ENCODE measurements at places on chromosomes 6 and 20.

DNA sequence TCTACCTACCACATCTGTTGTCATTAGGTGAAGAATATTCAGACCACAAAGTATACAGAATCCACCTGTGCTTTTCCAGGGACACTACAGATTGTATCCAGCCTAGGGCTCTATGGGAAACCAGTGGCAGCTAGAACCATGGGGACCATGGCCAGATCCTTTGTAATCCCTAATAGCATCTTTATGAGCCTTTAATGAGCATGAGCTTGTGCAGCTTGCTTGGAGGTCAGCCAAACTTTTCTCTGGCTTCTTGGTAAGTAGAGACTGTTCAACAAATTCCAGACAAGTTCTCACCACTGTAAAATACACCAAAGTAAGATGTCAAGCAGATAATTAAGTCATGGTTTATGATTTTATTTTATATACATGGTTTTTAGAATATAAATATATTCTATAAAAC, 301.6 kb upstream of the ADGRB3 start:
- DNase-seq: no peak

GRCh38 chr6:139364302-139364981, 10.0 kb downstream of the CITED2 start:
- DNase-seq: no peak

- no peak for DNase-seq
These were observed 112.6 kb downstream of the CDYL start for GRCh38 chr6:4888841-4889240.

DNA sequence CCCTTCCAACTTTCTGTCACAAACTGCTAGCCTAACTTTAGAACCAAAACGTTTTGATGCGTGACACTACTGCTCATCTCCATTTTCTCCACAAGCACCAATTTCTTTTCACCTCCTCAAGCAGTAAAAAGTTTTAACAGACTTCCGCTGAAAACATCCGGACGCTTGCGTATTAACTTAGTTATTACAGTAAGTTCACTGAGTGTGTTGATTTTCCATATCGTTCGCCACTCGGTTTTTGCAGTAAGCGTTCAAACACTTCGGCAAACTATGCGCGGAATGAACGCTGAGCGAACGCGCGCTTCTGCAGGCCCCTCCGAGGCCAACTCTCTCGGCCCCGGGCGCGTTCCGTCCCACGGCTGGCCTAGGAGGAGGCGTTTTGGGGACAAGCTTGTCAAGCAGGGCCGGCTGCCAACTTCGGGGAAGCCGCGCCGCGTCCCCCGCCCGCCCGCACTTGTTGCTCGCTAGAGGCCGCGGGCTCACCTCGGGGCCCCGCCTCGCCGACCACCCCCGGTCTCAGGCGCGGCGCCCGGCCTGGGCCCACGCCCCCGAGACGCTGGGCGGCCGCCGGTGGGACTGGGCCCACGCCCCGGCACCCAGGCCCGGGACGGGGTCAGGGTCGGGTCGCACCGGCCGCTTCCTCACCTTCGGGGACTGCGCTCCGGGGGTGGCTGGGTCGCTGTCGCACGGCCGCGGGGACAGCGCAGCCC, 945 bp downstream of the PHF10 start:
- peak; percentile 33 for DNase-seq

DNA sequence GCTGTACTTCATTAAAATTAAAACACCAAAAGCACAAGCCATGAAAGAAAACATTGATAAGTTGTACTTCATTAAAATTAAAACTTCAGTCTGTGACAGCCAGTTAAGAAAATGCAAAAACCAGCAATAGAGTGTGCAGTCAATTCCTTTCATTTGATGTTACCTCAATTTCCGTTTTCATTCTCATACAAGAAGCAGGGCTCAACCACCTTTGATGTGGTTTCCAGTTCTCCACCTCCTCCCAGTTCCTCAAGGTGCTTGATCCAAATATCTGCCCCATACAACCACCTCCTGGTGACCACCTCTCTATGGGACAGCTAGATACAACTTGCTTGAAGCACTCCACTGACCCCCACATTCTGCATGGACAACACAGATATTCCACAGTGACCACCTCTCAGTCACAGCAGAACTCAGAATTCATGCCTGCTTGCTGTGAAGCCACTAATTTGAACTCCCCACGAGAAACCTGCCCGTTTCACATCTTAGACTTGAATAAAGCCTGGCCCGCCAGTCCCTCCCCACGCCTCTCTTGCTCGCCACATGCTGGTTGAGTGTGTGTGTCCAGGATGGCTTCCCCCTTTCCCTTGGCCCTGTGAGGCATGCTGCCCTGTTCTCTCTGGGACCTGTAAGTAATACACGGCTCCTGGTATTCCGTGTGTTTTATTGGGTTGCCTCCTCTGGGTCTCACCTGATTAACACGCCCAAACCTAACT, 66.1 kb downstream of the FAM50B start:
- peak; percentile 2 for DNase-seq

DNA sequence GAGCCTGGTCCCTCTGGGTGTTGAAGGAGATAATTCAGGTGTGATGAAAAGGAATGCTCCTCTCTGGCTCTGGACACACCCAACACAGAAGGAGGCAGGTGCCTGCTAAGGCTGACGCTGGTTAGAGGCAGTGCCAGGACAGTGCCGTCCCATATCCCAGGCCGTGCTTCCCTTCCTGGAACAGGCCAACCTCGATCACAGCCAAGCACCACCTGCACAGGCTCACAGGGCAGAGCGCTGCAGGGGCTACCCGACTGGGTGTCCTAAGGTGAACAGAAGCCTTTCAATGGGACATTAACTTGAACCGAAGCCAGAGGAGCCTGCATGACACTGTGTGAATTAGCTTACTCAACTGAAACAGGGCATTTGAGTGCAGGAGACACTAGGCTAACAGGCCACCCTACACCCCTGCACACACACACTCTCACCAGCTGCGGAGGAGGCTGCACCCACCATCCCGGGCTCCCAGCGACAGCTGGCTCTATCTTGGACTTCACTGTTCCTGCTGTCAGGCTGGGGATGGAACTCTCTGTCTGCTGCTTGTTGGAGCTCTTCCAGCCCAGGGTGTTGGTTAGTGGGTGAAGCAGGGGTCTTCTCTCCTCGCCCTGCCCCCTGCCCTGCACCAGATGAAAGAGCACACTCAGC, 347.2 kb downstream of the TAF4 start:
- DNase-seq: no peak

GRCh38 chr6:55868771-55869479, 6.5 kb downstream of the BMP5 start:
- DNase-seq: no peak

- no peak for DNase-seq
These were observed 185.0 kb upstream of the KCNK16 start for GRCh38 chr6:39507331-39507998.

DNA sequence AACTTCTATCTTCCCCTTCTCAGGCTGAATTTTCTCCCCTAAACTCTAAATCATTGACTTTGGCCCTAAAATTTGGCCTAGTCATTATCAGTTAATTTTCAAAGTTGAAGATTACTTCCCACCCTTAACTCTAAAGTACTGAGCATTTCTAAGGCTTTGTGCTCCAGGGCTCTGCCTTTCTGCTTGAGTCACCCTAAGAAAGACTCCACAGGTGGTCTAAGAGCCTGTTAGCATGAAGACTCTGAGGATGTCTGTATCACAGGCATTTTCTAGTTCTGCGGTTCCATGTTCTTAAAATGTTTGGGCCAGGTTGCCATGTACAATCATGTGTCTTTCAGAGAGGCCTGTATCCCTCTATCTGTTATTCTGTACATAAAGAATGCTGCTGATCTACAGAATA, 808.1 kb upstream of the MANEA start:
- DNase-seq: no peak

- no peak for DNase-seq
These were observed 12.4 kb downstream of the TFB1M start for GRCh38 chr6:155301867-155302266.

- DNase-seq: no peak
These were observed 30.4 kb downstream of the SENP6 start for GRCh38 chr6:75631859-75632635.

GRCh38 chr6:85482905-85483700, 33.2 kb downstream of the NT5E start:
- DNase-seq: peak; percentile 79

DNA sequence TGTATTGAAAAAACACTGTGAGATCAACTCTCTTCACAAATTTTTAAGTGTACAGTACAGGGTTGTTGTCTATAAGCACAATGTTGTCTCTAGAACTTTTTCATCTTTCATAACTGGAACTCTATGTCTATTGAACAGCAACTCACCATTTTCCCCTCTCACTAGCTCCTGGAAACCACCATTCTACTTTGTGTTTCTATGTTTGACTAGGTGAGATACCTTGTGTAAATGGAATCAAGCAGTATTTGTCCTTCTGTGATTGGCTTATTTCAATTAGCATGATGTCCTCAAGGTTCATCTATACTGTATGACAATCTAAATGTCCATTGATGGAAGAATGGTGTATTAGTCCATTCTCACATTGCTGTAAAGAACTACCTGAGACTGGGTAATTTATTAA, 210.1 kb upstream of the FUT9 start:
- DNase-seq: no peak

GRCh38 chr6:142550310-142551063, 248.7 kb downstream of the ADGRG6 start:
- no peak for DNase-seq

GRCh38 chr20:51462566-51463276, 79.8 kb downstream of the NFATC2 start:
- no peak for DNase-seq

- DNase-seq: no peak
These were observed 5.0 kb downstream of the MDFI start for GRCh38 chr6:41642960-41643898.

- no peak for DNase-seq
These were observed 540.6 kb downstream of the QKI start for GRCh38 chr6:163955096-163955495.

DNA sequence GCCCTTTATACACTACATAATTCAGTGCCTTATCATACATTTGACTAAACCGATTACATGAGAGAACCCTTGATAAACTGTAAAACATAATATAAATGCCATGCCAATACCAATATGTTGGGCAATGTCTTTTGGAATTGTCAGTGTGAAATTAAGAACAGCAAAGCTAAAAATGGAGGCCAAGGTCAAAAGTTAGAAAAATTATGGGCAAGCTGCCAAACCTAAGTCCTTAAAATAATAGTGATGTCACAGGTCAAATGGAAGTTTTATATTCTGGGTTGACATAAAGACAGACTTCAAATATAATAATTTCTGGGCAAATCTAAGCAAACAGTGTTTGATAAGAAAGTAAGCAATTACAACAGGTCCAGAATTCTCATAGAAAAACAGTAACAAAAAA, 696.7 kb downstream of the RNF144B start:
- no peak for DNase-seq

DNA sequence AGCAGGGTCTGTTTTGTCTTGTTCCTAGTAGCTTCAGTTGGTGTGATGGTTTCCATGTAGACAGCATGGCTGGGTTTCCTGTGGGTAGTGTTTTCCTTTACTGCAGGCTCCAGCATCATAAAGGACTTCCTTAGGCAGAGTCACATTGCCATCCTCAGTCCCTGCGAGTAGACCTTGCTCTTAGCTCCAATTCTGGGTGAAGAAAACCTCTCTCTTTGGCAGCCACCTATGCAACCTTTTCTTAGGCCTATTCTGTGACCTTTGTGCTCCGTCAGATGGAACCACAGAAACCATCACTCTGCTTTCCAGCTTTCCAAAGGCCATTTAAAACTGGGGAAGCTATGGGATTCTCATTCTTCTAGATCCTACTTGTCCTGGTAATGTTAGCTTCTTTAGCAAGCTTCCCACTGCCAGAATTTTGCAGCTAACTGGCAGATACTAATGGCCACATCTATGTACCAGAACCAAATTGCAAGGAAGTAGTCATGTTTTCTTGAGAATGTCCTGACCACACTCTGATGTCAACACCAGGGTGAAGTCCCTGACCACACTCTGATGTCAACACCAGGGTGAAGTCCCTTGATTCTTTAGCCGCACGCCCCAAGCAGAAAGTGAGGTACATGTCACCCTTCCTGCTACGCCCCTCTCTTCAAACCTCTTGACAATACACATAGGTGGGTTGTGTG, 646.6 kb upstream of the HS3ST5 start:
- DNase-seq: no peak

DNA sequence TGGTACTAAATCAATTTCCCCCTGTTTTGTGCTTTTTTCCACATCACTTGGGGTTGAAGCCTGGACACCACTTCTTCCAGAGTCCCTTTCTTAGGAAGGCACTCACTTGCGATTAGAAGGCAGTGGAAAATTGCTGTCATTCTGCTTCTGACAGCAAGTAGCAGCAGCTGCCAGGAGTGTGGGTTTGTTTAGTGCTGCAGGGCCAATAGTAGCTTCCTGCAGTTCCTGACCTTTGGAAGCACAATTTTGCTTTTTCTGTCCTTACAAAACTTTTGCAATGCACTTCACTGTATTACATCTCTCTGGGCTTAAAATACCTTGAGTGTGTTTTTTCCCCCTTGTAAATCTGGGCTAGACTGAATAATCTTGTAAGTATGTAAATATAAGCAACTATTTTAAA, 12.5 kb upstream of the HLA-DRA start:
- DNase-seq: no peak

Data from stimulated activated CD4-positive, alpha-beta T cell treated with anti-CD3 and anti-CD28 coated beads, Interleukin-1b, Interleukin-23, amount 100 ng/mL, for 4 hours (primary cell).